ENCODE measurements at places on chromosomes 11 and 22.
A peak's percentile ranks its signal among the peaks of the same experiment; 100 is the strongest.

GRCh38 chr11:68528630-68529029, 68.1 kb downstream of the PPP6R3 start:
- DNase-seq, result no peak

GRCh38 chr22:36764641-36765040, 11.3 kb downstream of the IFT27 start:
- DNase-seq, result no peak

DNA sequence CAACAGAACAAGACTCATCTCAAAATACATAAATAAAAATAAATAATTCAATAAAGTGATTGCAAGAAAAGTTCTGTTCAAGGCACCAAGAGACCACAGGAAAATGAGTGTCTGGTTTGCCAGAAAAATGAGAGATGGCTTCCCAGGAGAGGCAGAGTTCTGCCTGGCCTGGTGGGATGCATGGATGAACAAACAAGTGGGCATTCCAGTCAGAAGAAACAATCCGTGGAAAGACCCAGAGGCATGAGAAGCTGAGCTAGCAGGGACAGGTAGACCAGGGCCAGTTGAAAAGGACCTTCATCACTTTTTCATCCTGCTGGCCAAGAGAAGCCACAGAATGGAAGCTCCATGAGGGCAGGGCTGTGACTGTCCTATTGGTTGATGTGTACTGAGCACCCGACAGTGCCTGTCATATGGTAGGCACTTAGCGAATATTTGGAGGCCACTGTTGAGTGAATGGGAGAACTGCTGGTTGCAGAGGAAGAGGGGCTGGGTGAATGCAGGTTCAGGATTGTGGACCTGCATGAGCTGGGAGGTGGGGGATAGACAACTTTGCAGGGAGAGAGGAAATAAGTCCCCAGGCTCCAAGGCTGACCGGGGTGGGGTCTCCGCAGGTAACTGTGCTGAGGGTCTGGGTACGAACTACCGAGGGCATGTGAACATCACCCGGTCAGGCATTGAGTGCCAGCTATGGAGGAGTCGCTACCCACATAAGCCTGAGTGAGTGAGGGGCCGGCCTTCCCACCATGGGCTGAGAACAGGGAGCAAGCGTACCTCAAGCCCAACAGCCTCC, 3.7 kb downstream of the F2 start:
- no peak for DNase-seq

DNA sequence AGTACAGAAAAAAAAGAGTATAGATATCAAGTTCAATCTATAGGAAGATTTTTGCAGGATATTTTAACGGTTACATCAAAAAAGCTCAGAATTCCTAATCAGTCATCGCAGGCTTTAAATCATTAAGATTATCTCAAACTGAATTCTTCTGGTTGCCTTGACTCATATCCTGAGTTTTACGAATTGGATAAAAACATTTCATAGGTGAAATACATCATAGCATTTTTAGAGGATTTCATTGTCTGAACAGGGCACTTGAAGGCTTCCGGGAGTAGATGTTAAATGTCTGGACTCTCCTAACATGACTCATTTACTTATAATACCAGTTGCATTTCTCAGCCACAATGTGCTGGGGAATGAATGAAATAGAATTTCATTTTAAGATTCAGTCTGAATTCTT, 2216.6 kb upstream of the RAG2 start:
- no peak for DNase-seq

DNA sequence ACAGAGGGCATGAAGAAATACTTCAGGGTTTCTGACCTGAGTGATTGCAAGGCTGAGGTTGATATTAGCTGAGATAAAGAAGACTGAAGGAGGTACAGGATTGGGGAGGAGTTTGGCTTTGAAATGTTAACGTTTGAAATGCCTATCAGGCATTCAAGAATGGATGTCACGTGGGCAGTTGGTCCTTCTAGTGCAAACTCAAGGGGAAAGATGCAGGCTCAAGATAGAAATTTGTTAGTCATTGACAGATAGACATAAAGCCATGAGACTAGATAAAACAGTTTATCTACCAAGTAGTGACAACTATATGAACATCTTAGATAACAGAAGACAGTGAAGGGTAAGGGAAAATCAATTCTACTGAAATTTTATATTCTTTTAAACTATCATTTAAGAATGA, 23.1 kb downstream of the TTC17 start:
- DNase-seq, result no peak

DNA sequence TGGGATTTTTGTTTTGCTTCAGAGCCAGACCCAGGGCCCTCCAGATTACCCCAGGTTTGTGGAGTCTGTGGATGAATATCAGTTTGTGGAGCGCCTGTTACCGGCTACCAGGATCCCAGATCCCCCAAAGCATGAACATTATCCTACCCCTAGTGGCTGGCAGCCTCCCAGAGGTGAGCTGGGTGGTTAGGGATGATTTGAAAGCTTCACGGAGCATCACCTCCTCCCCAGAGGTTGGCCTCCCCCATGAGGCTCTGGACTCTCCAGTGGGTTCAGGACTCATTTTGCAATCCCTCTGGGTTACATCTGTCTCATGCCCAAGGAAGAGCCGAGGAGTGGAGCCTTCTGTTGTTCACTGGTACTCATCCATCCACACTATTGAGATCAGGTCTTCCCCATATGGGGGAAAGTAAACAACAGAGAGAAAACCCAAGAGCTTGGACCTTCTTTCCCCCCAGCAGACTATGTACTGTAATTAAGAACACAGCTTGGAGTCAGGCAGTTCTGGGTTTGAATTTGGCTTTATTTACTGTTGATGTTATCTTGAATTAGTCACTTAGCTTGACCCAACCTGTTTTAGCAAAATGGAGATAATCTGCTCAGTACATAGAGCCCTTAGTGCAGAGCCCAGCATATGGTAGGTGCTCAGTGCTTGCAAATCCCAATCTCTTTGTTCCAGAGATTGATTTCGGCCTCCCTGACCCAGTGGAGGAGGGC, 2.5 kb downstream of the MRPL49 start:
- no peak for DNase-seq

DNA sequence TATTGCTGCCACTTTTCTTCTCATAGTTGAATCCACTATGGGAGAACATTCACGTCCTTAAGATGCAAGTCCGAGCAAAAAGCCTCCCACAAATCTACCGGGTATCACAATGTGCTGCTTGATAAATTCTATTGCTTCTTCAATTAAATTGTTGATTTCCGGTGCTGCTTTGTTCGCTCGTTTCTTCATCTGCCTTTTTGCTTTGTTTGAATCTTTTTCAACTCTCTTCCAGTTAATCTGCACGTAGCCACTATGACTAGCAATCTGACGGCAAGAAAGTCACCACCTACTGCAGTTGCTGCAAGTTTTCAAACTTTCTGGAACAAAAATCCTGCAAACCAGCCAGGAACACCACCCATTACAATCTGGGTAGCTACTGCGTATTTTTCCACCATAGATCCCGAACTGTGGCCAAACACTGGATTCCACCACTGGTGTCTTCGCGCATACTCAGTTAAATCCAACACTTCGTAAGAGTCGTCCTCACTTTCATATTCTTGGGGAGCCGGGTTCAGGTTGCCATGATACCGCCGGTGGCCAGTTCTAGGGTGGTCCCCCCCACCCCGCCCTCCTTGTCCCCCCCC, 59.1 kb downstream of the CLMP start:
- DNase-seq, result no peak

DNA sequence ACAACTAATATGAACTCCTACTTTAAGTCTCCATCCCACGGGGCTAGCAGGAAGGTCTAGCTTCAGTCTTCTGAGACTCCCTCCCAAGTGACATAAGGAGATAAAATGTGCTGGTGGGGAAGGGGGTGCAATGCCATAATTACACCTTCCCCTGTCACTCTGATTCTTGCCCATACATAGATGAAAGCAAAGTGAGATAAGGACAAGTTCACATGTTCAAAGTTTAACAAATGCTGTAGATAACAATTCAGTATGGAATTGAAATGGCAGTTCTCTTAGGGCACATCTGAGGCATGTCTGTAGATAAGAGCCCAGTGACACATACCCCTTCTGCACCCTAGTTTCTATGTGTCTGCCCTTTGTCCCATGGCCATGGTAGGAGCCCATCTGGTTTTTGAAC, 38.2 kb upstream of the PANX1 start:
- DNase-seq, result no peak

DNA sequence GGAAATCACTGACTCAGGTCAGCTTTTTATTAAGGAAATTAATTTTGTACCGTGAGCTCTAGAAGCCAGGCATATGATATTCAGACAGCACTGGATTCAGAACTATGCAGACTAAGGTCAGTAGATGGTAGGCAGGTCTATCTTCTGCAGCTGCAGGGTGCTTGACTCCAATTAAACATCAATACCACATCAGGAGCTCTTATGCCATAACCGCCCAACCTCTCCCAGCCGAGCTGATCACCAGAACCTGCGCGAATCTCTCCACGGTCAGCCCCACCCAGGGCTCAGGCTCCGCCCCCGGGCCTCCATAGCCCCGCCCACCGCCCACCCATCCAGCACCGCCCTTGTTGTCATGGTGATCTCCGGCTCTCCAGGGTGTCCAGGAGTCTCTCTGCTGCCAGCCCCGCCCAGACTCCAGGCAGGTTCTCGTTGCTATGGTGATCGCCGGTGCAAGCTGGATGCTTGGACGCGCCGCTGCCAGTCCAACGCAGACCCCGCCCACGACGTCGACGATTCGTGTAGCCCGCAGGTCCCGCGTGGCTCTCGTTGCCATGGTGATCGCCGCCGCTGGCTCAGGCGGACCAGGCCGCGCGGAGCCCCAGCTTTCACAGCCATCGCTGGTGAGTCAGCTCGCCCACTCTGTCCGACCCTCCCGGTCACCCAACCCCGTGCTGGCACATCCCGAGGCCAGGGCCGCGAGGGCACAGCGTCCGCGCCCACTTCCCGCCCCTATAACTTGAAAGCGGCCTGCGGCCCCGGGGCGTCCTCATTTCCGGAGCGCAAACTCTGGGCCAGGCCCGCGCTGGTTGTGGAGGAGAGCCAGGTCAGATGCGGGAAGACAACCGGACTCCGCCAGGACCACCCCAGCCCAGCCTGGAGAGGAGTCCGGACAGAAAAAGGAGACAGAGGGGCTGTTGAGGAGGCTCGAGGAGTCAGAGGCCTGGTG, at the start of gene RAB36:
RAB36 (plus strand) TSS at position 546 of the 946 bp plus-strand sequence. CDS start 1,140 bp downstream, outside the sequence.
- peak; percentile 74 for DNase-seq

DNA sequence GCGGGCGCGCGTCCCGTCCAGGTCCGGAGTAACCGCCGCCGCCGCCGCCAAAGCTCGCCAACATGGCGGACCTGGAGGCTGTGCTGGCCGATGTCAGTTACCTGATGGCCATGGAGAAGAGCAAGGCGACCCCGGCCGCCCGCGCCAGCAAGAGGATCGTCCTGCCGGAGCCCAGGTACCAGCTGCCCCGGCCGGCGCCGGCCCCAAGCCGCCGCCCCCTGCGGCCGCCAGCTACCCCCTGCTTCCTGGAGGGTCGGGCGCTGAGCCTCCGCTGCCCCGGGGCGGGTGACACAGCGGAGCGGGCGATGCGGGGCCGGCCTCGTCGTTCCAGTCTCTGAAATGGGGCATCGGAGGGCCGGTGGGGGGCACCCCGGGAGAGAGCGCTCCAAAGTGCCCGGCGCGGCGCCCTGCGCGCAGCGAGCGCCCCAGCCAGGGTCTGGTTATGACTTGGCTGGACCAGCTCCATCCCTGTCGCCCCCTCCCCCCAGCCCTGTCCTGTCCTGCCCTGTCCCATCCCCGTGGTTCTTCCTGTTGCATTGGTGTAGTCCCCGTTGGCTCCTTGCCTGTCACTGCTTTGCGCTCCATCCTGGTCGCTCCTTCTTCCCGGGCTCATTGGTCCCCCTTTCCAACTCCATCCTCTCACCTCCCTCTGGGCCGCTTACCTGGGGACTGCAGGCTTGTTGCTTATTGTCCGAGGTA, 653 bp downstream of the GRK3 start:
- no peak for DNase-seq

DNA sequence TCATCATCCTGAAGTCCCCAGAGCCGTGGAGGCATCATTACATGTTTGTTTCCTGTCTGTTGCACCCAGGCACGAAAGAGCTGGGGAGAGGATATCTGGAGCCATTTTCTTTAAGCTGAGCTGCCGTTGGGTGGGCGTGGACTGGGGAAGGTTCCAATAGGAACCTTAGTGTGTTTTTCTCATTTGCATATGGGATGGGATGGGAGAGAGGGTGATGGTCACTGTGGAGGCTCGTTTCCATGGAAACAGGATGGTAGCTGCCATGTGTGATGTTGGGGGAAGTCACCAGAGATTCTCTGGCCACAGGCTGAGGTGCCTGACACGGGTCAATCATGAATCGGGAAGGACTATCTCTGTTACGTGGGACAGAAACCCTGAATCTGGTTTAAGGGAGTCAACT, 39.7 kb downstream of the CACNA1I start:
- no peak for DNase-seq

GRCh38 chr11:114501901-114502300, 57.8 kb downstream of the NXPE1 start:
- DNase-seq, result no peak

GRCh38 chr22:28589102-28589750, 90.4 kb downstream of the TTC28 start:
- no peak for DNase-seq

DNA sequence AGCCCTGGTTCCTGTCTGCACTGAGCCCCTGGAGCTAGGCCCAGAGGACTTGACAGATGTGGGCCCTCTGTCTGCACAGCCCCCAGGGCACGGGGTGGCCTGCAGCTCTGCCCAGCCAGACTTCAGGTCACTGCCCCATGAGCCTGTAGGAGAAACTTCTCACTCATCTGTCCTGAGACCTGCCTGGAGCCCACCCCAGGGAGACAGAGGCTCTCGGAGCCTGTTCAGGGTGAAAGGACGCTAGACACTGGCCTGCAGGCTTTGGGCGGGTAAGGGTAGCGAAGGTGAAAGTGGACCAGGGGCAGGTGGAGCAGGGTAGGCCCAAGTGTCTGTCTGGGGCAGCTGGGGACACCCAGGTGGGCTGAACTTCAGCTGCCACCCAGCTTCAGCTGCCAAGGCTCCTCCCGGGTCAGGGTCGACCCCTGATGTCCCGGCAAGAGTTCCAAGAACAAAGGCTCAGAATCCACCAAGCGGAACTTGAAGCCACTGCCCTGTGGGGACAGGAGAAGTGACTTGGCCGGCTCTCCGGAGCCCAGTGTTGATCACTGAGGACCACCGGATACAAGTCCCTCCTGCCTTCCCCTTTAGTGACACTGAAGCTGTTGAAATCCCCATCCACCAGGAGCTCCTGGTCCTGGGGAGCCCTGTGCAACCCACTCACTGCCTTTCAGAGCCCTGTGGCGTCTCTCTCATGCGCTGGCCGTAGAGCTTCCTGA, 90.3 kb downstream of the KCNQ1 start:
- no peak for DNase-seq

DNA sequence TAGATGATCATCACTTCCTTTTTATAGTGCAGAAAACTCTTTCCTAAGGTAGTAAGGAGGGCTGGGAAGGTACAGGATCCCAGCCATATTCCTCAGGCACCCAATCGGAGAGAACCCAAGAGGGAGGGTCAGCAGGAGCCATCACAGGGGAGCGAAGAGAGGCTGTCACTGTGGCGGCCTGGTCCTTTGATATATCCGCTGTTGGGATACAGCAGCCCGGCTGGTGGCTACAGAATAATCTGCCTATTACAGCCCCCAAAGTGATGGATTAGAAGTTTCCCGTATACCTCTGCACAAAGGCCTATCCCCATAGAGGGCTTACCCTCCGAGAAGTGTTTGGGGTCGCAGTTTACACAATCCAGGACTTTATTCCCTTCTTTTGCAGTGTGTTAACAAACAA, 48.5 kb downstream of the OR4D9 start:
- DNase-seq, result no peak
